Right lobe of liver (tissue), 6 donors: ENCODE measurements at places on chromosomes 7 and 10. TPM values are rescaled to one million over a fixed set of nuclear protein-coding genes. Genes with fewer than 3 reads are reported as not detected.

Gene FRAT2
- 8.4 TPM for total RNA-seq

DNA sequence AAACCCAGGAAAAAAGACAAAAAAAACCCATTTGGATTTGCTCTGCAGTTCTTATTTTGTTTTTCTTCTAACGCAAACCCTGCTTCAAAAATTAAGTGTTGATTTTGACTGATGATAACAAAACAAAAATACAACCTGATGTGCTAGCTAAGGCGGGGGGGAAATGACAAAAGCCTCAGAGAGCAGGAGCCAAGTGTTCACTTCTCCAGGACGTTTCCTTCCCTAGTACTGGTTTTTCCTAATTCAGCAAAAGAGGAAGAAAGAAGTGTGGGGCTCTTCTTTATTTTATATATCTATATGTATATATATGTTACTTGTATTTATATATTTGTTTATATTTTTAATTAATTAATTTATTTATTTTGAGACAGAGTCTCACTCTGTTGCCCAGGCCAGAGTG, 28.0 kb downstream of the SNX10 start:
- no peak for DNase-seq
- no peaks in the 10 kb centered on the region for H3K36me3 ChIP-seq
- no peak overlapping the region for H3K27ac ChIP-seq
- no peaks in the 10 kb centered on the region for H3K27me3 ChIP-seq

DNA sequence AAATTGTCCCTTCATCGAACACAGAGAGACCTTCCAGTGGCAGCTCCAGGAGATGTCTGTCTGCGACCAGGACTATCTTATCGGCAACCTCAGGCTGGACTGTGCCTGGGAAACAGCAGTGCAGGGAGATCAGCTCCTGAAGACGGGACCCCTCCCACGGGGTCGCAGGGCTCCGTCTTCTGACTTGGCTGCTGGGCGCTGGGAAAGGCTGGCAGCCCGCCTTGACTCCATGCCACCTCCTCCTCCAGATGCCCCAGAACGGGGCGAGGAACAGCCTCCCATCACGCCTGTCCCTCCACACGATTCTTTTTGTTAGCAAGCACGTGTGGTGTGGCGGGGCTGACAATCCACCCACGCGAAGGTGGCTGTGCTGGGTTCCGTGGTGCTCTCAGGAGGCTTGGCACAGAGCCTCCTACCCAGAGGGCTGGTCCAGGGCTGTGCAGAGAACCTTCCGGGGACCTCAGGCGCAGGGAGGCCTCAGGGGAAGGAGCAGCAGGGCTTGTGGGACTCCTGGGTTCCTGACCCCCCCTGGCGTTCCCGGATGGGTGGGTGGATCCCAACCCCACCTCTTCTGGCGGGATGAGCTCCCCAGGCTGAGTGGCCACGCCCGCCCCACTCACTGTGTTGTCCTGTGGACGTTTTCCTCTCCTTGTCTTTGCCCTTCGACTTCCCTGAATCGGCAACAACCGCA, 47.6 kb upstream of the NKX6-2 start:
- no peaks in the 10 kb centered on the region for H3K36me3 ChIP-seq
- H3K27ac ChIP-seq, result no peak overlapping the region
- DNase-seq, result no peak
- H3K4me3 ChIP-seq, result no peak overlapping the region

DNA sequence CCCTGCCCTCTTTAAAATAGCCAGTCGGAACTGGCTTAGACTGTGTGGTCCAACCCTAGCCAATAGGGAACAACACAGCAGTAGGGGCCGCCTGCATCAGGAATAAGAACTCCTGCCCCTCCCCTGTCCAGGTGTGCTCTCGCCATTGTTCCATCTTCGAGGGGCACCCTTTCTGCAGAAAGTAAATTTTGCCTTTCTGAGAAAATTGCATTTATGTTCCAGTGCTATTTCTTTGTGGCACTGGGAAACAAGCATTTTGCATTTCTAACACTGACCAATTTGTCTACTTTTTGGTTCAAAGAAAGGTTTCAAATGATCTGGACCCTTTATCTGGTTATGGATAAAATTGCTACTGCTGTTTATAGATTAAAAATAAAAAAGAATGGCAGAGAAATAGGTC, 90.2 kb upstream of the AGBL3 start:
- peaks cover 31% of the 10 kb centered on the region for H3K4me1 ChIP-seq
- no peaks in the 10 kb centered on the region for H3K27me3 ChIP-seq
- H3K4me3 ChIP-seq, result no peak overlapping the region
- no peaks in the 10 kb centered on the region for H3K36me3 ChIP-seq
- no peak for DNase-seq
- H3K27ac ChIP-seq, result no peak overlapping the region

- no peaks in the 10 kb centered on the region for H3K27me3 ChIP-seq
- DNase-seq, result no peak
- peak overlapping the region; percentile 77 for H3K27ac ChIP-seq
- peaks cover 14% of the 10 kb centered on the region for H3K4me1 ChIP-seq
- H3K36me3 ChIP-seq, result no peaks in the 10 kb centered on the region
These were observed 19.1 kb upstream of the KLF6 start for GRCh38 chr10:3803927-3804741.

DNA sequence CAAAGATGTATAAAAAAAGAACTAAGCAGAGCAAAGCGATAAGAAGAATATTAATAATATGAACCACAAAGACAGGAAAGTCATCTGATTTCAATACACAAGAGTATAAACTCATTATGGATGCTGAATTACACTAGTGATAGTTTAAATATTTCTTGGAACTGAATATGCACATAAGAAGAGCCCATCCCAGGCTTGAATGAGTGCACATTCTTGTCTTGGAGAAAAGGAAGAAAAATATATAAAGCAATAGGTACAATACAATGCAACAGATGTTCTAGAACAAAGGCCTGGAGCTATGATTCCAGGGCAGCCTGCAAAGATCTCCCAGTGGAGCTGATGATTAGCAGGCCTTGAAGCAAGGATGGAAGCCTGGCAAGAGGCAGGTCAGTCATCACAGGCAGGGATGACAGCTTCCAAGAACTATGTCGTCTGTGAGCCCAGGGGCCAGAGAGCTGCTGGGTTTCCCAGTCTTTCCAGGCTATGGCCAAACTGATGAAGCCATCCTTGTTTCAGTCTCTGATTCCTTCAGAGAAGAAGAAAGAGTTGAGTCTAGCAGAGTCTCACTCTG, 277.6 kb downstream of the KCNMA1 start:
- no peaks in the 10 kb centered on the region for H3K27me3 ChIP-seq
- no peaks in the 10 kb centered on the region for H3K36me3 ChIP-seq
- no peak overlapping the region for H3K4me3 ChIP-seq
- H3K27ac ChIP-seq, result no peak overlapping the region
